NCI-H1105 treated with DMSO at 0.1 percent for 48 hours (cell line): ENCODE measurements at places on chromosomes 16 and 17.

DNA sequence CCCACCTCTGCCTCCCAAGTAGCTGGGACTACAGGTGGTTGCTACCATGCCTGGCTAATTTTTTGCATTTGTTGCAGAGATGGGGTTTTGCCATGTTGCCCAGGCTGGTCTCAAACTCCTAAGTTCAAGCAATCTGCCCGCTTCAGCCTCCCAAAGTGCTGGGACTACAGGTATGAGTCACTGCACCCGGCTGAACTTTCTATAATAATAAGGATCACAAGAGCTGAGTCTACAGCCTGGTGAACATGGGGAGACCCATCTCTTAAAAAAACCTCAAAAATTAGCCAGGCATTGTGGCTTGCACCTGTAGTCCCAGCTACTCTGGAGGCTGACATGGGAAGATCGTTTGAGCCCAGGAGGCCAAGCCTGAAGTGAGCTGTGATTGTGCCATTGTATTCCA is 53.5 kb downstream of the WDR59 start:
- DNase-seq = no peak

GRCh38 chr17:78271419-78272170 is 40.2 kb downstream of the TMEM235 start:
- no peak for DNase-seq

DNA sequence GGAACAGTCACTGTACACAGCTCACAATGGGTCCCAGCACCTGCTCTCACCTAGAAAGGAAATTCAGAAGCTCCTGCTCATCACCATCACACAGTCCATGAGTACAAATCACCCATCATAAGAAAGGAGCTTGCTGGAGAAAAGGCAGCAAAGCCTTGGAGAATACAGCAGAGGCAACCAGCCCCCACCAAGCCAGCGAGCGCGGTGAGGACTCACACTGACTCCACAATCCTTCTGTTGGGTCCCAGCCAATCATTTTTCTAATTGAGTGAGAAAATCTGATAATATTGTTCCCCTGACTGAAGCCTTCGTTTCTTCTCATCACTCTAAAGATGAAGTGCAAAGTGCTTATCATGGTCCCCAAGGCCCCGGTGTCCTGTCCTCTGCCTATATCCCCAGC is 298.3 kb downstream of the SLC39A11 start:
- DNase-seq = no peak

- DNase-seq = no peak
These were observed 45.8 kb downstream of the RTN4RL1 start for GRCh38 chr17:1979182-1979985.

DNA sequence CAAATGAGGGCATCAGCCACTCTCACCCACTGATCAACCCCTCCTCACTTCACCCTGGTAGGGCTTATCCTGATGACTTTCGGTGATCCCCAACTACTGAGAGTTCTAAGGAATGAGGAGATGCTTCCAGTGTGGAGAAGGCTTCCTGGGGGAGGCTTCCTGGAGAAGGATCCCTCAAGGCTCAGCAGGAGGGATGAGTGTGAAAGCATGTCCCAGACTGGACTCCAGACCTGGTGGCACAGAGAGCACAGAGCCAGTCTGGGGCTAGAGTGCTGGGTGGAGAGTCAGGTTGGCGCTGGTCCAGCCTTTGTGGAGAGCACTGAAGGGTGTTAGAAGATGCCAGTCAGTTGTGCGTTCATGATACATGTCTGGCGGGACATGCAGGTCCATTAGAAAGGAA is 53.7 kb downstream of the PLD6 start:
- no peak for DNase-seq

GRCh38 chr16:47493381-47494337 is 32.5 kb downstream of the PHKB start:
- DNase-seq = no peak

- DNase-seq = no peak
These were observed 160.5 kb upstream of the NOL11 start for GRCh38 chr17:67557052-67557845.

GRCh38 chr16:2036200-2036966 is 9.7 kb downstream of the NHERF2 start:
- DNase-seq = no peak

DNA sequence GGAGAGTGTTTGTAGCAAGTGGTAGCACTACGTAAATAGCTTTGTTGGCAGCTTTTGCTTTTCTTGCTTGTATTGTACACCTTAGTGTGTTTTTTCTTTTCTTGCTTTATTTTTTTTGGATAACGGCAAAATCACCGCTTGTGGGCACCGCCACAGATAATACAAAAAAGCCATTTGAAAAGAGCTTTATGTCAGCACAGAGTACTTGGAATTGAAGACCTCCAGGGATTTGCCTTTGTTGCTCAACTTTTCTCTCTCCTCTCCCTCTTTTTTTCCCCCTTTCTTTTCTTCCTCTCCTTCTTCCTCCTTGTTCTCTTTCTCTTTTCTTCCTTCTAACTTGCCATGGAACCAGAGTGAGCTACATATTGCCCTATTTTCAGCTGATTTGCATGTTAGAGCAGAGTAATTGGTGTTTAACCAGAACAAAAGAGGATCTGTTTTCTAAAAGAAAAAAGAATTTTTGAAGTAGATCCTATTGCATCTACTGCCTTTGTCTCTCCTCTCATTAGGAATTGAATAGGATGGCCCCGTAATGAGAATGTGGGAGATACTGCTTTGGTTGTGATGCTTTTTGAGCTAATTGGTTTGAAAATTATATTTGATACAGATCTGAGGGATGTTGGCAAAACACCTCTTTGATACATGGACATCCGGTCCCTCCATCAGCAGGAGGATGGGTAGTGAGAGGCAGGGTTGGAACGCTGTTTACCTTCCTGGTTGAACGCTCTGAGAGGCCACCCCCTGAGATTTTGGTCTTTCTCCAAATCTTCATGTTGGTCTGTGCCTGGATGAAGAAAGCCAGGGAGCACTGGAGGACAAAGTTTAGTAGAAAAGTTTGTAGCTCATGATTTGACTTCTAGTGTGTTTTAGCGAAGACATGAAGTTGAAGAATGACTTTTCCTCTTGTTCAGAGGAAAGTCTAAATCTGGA is 85.6 kb downstream of the MSI2 start:
- DNase-seq = no peak

DNA sequence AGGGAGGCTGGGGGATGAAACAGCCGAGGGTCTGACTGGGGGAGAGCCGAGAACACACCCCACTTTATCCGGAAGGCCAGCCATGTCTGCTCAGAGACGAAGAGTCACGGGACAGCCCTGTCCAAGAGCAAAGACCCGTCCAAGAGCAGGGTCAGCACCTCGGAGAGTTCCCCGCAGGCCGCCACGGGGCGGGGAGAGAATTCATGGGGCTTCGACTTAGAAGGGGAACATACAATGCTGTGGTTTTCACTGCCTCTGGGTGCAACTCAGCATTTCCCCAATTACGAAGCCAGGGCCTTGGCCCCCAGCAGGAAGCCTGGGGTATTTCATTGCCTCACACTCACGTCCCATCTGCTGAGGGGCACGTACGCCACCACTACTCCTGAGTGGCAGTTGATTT is 59.3 kb downstream of the JPH3 start:
- no peak for DNase-seq

DNA sequence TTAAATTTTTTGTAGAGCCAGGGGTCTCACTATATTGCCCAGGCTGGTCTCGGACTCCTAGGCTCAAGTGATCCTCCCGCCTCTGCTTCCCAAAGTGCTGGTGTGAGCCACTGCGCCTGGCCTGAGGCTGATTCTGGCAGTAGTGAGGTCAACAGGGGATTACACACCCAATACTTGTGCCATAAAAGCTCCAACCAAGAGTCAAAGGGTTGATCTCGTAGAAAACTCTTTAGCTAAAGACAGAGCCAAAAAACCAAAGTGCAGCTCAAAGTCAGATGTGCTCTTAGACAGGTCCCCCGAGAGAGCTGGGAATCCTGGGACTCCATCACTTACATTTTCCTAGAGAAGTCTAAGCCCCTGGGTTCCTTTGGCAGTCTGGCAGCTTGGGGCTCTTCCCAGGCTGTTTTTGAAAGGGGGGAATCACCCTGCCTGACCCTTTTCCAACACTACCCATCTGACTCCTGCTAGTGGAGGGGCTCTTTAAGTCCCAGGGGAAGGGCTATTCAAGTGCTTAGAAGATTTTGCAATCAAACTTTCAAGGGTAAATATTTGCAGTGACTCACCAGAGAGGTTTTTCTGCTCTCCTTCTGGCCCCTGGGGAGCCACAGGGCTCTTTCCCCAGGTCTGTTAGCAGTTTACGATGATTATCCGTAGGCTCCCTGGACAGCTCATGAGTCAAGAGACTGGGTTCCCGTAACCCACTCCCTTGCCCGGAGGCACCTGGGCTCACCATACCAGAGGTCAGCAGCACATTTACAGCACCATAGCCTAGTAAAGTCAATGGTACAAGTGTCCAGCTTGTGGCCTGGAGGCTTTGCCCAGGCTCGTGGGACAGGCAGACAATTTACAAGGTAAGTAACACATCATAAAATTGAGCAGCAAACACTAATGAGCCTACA is 408.7 kb downstream of the SLC39A11 start:
- DNase-seq = no peak

- no peak for DNase-seq
These were observed 174.3 kb upstream of the TNRC6C start for GRCh38 chr17:77783991-77784820.

DNA sequence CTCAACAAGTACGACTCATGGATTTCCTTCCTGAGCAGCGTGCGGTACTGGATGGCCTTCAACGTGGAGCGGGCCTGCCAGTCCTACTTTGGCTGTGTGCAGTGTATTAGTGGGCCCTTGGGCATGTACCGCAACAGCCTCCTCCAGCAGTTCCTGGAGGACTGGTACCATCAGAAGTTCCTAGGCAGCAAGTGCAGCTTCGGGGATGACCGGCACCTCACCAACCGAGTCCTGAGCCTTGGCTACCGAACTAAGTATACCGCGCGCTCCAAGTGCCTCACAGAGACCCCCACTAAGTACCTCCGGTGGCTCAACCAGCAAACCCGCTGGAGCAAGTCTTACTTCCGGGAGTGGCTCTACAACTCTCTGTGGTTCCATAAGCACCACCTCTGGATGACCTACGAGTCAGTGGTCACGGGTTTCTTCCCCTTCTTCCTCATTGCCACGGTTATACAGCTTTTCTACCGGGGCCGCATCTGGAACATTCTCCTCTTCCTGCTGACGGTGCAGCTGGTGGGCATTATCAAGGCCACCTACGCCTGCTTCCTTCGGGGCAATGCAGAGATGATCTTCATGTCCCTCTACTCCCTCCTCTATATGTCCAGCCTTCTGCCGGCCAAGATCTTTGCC is 9.0 kb downstream of the HAS3 start:
- DNase-seq = no peak

DNA sequence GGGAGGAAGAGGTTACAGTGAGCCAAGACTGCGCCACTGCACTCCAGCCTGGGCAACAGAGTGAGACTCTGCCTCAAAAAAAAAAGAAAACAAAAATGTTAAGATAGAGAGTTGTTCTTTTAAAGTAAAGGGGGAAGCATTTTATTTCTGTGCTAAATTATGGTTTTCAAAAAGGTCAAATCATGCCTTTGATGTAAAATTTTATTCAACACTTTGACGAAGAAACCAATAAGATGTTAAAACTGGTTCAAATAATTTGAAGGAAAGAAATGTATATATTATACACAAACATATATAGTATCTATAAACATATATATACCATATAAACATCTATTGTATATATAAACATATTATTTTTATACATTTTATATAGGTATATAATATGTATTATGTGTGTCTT is 43.4 kb upstream of the RPH3AL start:
- DNase-seq = no peak

GRCh38 chr16:56932721-56933619 is 1.0 kb downstream of the HERPUD1 start:
- DNase-seq = peak; percentile 35

DNA sequence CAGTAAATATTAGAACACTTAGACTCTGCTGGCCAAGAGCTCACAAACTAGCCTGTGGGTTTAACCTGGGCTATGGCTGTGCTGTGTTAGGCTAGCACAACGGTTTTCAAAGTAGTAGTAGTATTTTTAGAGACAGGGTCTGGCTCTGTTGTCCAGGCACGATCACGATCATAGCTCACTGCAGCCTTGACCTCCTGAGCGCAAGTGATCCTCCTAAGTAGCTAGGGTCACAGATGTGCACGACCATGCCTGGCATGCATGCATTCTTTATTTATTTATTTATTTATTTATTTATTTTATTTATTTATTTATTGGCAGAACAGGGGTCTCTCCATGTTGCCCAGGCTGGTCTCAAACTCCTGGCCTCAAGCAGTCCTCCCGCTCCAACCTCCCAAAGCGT is 10.3 kb downstream of the MRPL27 start:
- no peak for DNase-seq

GRCh38 chr17:31587462-31587861 is 196.0 kb downstream of the RAB11FIP4 start:
- DNase-seq = no peak

- no peak for DNase-seq
These were observed 37.8 kb downstream of the CDR2 start for GRCh38 chr16:22336581-22336980.

DNA sequence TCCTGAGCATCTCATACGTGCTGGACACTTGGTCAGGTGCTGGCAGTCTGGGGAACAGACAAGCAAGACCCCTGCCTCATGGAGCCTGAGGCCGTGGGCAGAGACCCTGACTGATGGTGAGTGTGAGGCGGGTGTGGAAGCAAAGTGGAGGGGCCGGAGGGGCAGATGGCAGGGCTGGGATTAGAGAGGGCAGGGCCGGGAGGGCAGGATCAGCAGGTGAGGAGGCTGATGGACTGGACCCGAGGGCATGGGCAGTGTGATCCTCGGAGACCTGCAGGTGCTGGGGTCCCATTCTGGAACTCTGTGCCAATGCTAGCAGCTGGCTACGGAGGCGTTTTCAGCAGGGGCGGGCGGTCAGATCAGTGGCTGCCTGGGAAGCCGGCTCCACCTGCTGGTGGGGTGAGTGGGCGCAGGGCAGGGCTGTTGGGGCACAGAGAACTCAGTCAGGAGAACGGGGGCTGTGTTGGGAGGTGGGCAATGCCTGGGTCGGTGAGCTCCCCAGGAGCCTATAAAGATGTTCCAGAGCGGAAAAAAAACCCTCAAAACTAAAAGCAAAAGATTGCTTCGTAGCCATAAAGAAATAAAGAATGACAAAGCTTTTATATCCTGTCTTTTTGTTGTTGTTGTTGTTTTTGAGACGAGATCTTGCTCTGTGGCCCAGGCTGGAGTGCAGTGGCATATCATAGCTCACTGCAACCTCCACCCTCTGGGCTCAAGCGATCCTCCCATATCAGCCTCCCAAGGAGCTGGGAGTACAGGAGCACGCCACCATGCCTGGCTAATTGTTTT is 8.9 kb upstream of the C16orf74 start:
- DNase-seq = no peak

DNA sequence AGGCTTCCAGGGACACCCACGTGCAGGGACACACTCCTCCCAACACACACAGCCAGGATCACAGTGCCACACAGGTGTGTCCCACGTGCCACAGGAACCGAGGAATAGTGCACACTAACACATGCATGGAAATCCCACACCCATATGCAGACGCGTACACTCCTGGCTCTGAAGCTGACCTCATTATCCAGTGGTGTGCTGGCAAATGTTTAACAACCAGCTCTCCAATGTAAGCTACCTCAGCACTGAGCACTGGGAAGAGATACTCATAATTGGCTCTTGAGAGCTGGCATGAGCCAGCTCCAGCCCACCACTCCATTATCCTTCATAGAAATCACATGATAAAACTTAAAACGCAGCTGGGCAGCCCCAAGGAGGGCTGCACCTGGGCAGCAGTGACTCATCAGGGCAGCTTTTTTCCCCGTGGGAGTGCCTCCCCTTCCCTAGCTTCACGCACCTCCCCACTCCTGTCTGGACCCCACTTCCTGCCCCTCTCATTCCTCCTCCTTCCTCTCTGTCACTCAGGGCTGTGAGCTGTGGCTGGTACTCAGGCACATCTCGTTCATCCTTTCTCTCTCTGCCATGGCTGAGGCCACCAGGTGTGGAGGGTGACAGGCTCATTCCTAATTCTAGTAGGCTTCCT is 14.9 kb upstream of the TBX21 start:
- peak; percentile 47 for DNase-seq

GRCh38 chr16:48279199-48279598 is 31.9 kb upstream of the ABCC11 start:
- DNase-seq = no peak
